NCI-H146 (cell line): ENCODE measurements at places on chromosomes 16 and 17.

DNA sequence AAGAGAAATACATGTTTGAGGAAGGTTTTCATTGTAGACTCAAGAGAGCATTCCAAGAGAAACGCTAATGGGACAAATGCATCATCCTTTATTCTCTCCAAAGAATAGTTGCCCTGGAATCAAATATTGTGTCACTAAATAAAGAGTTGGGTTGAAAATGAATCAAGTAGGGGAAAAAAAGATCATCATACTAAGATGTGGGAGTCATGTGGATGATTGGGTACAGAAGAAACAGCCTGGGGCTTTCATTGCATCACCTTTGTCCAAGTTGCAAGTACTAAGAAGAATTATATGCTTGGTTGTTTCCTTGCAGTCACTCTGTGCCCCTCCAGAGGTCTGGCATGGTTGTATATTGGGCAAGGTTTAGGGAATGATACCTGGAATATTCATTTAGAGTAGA lies 658.9 kb downstream of the TOX3 start:
- DNase-seq, result no peak

- DNase-seq, result peak; percentile 26
Measured at GRCh38 chr16:578870-579405, 9.2 kb downstream of the PIGQ start.

GRCh38 chr16:13733561-13733960 lies 186.4 kb upstream of the ERCC4 start:
- DNase-seq, result no peak

GRCh38 chr16:25593260-25593659 lies 98.5 kb upstream of the HS3ST4 start:
- no peak for DNase-seq

DNA sequence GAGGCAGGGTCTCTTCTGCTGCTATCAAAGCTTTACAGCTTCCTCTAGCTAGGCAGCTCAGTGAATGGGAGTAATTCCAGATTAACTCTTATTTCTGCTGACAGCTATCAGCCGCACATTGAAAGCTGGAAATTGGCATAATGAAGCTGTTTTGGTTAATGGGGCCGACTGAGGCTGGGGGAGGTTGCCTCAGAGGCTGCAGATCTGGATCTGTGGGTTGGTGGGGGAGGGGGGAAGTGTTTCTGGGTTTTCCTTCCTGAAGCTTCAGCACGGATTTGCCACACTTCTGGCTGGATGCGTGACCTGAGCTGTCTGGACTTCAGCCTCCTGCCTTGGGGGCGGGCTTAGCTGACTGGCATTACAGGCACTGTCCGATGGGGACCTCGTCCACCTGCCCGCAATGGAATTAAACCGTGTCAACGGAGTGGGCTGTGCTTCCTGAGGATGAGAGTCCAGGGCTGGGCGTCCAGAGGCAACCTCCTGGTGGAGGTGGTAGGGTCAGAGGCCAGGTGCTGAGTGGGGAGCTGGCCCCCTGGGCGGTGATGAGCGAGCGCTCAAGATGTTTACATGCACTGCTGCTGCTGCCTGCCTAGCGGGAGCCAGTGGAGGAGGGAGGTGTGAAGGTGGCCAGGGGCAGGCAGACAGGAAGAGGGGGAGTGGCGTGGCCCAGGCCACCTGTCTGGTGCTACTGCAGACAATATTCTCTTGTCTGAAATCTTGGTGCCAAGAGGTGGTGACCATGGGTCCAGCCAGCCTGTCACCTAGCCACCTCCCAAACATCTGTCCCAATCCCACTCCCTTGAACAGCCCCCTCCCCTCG lies 6.7 kb upstream of the ABCC3 start:
- DNase-seq, result peak; percentile 84

DNA sequence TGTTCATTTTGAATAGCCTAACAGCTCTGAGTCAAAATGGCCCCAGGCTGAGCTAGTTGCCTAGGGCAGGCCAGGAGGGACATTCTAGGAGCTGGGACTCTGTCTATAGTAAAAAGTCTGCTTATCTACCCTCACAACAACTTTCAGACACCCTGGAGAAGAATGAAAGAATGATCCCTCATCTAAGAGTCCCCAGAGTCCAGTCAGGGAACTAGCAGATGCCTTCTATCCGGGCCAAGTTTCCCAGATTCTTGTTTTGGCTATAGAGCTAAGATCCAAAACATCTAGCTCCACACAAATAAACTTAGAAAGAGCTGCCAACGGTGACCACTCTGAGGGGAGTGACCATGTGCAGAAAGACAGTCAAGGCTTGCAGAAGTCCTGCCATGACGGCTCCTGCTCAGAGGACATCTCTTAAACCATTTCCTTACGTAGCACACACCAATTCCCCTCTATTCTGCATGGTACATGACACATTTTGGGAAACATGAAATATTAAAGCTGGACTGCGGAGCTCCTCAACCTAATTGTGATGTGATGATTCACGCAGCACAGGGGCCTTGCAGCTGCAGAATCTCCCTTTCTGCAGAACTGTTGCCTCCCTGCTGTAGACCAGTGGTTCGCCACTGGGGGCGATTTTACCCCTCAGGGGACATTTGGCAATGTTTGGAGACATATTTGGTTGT lies 24.2 kb downstream of the FAM20A start:
- no peak for DNase-seq

GRCh38 chr16:51031598-51031997 lies 119.5 kb downstream of the SALL1 start:
- DNase-seq, result no peak

GRCh38 chr16:62615526-62615925 lies 579.3 kb upstream of the CDH8 start:
- no peak for DNase-seq

DNA sequence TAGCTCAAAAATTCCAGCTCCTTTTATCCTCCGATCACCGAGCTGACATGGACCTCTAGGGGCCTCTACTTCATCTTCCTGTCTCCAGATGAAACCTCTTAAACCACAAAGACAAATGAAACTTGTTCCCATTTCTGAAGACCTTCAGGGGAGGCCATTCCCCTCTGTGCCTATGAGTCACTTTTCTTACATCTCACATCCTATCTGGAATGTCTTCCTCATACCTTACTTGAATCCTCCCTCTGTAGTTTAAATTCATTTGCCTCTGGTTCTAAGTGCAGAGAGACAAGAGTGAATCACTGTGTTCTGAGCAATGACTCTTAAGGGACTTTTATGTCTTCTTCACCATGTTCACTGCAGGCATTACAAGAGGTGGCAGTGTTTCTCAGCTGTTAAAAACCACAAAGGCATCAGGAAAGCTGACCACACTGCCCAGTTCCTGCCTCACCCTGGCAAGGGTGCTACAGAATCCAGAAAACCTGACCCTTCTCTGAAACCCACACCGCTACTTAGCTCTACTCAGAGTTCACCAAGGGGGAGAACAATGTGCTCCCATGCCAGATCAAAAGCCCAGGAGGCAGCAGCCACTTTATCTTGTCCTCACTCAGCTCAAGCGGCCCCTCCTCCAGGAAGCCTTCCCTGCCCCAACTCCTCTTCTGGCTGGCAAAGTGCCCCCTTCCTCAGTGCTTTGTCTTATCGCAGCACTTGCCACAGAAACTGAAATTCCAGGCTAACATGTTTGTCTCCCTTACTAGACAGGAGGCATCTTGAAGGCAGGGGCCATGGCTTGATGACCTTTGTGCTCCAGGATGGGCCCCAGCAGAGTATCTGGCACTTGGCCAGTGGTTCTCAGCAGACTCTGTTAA lies 6.4 kb downstream of the CUEDC1 start:
- no peak for DNase-seq

DNA sequence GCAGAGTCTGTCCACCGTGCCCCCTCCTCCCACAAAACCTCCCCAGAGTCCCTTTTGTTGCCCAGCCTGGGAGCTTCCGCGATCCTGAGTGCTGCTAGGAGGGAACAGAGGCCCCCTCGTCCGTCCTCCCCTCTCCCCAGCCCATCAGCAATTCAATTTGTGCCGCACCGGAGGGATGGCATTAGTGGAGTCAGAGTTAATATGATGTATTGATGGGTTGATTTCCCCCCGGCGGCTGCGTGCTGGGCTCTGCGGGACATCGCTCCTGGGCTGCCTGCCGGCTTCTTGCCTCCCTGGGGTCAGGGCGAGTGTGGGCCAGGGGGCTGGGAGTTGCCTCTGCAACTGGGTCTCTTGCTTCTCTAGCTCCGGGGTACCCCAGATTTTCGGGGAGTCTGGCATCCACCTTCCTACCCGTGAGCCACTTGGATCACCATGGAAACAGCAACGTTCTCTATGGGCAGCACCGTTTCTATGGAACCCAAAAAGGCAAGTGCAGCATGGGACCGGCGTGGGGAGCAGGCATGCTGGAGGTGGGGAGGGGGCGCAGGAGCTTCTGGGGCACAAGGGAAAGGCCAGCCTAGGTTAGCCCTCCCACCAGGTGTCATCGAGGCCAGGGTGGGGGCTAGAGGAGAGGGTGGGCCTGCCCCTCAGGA lies 42.9 kb downstream of the BAHCC1 start:
- DNase-seq, result no peak

- no peak for DNase-seq
Measured at GRCh38 chr17:43917348-43918025, 10.2 kb upstream of the MPP2 start.

- DNase-seq, result peak; percentile 58
Measured at GRCh38 chr17:13283606-13284005, 265.8 kb upstream of the ELAC2 start.

DNA sequence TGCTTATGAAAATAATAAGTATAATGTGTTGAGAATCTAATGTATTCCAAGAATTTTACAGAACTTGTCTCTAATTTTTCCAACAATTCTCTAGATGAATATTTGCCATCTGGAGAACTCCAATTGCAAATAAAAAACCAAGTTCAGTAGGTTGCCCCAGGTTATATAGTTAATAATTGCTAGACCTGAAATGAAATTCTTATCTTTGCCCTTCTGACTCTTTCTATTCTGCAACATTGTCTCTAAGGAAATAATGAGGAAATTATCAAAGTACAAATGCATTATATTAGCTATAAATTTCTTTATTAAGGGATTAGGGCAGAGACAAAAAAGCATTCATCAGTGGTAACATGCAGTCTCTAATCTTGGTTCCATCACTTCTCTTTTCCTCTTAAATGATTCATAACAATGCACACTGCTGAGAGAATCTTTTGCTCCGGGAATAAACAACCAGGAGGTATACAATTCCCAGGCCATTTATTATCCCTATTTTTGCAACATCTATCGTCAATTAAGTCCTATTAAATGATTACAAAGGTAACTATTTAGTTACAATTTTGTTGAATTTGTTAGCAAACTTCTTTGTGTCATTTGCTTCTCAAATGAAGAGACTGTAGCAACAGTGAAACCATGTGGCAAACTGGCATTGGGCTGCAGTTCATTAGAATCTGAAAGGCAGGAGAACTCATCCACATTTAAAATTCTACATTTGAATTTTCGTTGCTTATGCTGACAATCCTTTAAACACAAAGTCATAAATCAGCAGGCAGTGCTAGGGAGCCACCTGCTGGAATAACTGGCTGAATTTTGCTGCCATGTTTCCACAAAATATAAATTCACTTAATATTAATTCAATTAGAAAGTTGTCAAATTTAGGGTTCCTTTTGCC lies 349.6 kb downstream of the KIF2B start:
- no peak for DNase-seq

GRCh38 chr16:23976524-23976923 lies 140.7 kb downstream of the PRKCB start:
- no peak for DNase-seq

GRCh38 chr17:78885956-78886355 lies 17.0 kb downstream of the CEP295NL start:
- no peak for DNase-seq

- no peak for DNase-seq
Measured at GRCh38 chr17:40978575-40979151, 5.5 kb downstream of the KRT40 start.

- no peak for DNase-seq
Measured at GRCh38 chr16:59905606-59906005, 1171.5 kb upstream of the GOT2 start.

- no peak for DNase-seq
Measured at GRCh38 chr17:8121407-8121680, 2.6 kb downstream of the HES7 start.

DNA sequence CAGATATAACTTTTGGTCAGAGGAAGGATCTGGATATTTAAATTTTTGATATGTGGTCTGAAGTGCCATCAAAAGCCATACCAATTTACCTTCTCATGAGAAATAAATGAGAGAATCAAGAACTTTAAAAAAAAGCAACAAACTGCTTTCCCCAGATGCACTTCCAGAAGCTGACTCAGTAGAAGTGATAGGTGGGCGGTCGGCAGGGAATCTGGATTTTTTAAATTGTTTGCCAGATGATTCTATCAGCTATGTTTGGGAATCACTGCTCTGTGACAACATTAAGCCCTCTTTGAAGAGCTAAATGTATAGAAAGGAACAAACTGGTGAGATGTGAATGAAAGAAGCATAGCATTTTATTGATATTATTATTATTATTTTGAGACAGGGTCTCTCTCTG lies 19.2 kb downstream of the CDH3 start:
- no peak for DNase-seq

DNA sequence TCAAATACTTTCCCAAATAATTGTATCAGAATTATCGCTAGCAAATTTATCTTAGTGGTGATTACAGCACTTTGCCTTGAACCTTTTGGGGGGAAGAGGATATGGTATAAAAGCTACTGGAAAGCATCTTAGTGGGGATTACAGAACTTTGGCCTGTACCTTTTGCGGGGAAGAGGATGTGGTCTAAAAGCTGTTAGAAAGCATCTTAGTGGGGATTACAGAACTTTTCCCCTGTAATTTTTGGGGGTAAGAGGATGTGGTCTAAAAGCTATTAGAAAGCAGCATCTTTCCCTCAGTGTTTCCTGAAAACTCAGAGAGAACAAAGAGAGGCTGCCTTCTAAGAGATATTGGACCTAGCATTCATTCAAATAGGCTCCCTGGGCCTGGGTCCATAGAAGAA lies 4.1 kb downstream of the SLFN12 start:
- no peak for DNase-seq

DNA sequence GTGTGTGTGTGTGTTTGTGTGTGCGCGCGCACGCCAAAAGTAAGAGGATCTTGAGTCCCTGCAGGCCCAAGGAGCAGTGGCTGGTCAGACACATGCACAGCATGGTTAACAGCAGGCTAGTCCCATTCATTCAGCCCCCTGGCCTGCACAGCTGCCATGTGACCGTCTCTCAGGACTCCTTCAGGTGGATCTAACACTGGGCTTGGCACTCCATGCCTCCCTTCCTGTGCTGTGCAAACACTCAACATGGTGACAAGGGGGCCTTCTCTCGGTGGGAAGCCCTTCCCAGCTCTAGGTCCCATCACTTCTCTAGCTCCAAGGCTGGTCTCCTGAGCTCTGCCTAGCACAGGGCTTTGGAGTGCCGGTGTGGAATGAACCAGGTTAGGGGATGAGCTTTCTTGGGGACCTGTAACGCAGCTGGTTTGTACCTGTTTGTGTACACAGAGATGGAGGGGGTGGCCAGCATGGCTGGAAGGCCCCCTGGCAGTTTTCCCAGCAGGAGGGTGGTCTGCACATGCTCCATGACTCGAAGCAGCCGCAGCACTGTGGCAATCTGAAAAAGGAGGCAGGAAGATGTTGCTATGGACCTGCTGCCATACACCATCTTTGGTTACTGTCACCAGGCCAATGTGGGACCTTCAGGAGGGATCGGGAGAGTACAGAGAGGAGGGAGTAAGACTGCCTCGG lies 69.4 kb upstream of the GCSH start:
- DNase-seq, result peak; percentile 50
